Diencephalon (tissue), 1 donor: ENCODE measurements at places on chromosomes 7 and 10. TPM values are rescaled to one million over a fixed set of nuclear protein-coding genes. Genes with fewer than 3 reads are reported as not detected.

The CABCOCO1 gene
- 5.5 TPM for total RNA-seq

The SPDYE16 gene
- 0.23 TPM for total RNA-seq

The AFAP1L2 gene
- total RNA-seq: 18.7 TPM

The ANKRD30A gene
- total RNA-seq: not detected

The DOCK4 gene
- 82.6 TPM for total RNA-seq

The ARHGEF35 gene
- 1.4 TPM for total RNA-seq
